CD14-positive monocyte (primary cell): ENCODE measurements at places on chromosomes 16 and 17. TPM values are rescaled to one million over a fixed set of nuclear protein-coding genes. Genes with fewer than 3 reads are reported as not detected.

- DNase-seq: peak; percentile 94
Observed at GRCh38 chr17:29722411-29723198, 99.9 kb upstream of the CORO6 start.

- peak; percentile 78 for DNase-seq
Observed at GRCh38 chr16:53207810-53208752, 153.3 kb downstream of the CHD9 start.

- no peak for DNase-seq
Observed at GRCh38 chr17:42340691-42341127, 47.5 kb downstream of the STAT3 start.

- no peak for DNase-seq
Observed at GRCh38 chr16:27843800-27844199, 219.7 kb downstream of the GSG1L start.

The ACSF2 gene
- 20.1 and 24.4 TPM in 2 replicates for polyA plus RNA-seq

DNA sequence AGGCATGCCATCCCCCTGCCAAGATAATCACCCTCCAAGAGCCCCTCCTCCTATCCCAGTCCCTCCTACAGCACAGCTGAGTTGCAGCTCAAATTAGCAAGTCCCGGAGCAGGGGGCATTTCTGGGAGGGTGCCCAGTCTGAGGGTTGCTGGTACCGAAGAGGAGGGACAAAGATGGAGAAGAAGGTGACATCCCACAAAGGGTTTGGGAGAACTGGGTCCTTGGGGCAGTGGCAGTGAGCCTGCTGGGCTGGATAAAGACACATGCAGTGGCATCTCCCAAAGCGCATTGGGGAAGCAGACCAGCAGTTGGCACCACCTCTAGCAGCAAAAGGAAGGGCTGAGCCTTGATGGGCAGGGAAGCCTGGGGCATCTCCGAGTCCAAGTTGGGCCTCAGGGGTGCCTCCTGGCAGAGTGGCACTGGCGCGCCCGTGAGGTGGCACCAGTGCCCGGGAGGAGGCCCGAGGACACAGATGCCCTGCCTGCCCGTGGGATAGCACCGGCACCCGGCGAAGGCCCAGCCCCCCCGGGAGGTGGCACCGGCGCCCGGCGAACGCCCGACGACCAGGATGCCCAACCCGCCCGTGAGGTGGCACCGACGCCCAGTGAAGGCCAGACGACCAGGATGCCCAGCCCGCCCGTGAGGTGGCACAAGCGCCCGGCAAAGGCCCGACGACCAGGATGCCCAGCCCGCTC, 622 bp downstream of the TOM1L2 start:
- DNase-seq: no peak

DNA sequence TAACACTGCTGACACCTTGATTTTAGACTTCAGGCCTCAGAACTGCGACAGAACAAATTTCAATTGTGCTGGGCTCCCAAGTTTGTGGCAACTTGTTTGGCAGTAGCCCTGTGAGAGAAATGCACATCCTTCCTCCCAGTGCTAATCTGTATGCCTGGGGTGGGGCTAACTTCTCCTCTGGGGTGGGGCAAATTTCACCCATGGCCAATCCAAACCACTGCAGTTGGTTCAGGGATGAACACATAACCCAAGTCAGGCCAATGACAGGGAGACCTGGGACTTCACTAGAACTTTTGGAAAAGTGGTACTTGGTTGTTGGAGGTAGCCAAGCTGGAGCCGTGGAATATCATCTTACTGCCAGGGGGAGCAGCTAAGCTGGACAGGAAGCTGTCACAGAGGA, 56.3 kb downstream of the ABCC6 start:
- no peak for DNase-seq

The DLX3 gene
- polyA plus RNA-seq: not detected

The CDH13 gene
- polyA plus RNA-seq: 0.19 TPM

GRCh38 chr17:4696437-4696805, 7.5 kb downstream of the PELP1 start:
- DNase-seq: peak; percentile 27

DNA sequence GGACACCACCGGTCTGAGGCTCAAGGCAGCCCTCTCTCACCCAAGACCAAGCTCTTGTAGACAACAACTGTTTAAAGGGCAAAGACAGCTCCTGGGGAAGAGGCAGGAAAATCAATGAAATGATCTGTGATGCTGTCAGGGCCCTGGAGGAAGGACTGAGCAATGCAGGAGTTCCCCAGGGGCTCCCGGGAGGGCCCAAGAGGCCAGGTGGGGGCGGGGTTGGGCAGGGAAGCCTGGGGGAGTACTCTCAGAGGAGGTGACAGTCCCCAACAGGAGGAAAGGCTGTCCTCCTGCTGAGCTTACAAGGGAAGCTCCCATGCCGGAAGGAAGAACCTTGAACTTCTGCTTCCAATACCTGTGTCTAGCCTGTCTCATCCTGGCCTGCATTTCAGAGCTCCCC, 8.3 kb upstream of the NOS2 start:
- DNase-seq: no peak

DNA sequence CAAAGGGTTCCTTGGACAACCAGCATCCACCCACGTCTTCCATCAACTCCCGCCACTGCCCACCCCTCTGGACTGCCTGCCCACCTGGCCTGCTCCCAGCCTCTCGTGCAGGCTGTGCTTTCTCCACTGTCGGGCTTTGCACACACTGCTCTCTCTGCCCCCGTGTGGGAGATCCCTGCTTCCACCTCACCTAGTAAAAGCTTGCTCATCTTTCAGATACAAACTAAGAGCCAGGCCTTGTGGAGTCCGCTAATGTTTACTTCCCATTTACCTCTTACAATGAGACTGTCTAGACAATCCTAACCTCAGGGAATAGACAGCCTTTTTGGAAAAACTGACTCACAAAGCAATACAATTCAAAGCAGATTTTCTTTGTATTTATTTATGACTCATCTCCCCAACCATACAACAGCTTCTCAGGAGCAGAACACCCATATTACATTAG, 67.6 kb downstream of the USP31 start:
- no peak for DNase-seq

The CEP295NL gene
- 0.38 TPM for polyA plus RNA-seq

- DNase-seq: peak; percentile 73
Observed at GRCh38 chr17:72976971-72977770, 115.3 kb downstream of the SLC39A11 start.

- peak; percentile 55 for DNase-seq
Observed at GRCh38 chr17:81710514-81711308, 1.4 kb upstream of the SLC25A10 start.
